ENCODE measurements at places on chromosomes 7 and 10.

DNA sequence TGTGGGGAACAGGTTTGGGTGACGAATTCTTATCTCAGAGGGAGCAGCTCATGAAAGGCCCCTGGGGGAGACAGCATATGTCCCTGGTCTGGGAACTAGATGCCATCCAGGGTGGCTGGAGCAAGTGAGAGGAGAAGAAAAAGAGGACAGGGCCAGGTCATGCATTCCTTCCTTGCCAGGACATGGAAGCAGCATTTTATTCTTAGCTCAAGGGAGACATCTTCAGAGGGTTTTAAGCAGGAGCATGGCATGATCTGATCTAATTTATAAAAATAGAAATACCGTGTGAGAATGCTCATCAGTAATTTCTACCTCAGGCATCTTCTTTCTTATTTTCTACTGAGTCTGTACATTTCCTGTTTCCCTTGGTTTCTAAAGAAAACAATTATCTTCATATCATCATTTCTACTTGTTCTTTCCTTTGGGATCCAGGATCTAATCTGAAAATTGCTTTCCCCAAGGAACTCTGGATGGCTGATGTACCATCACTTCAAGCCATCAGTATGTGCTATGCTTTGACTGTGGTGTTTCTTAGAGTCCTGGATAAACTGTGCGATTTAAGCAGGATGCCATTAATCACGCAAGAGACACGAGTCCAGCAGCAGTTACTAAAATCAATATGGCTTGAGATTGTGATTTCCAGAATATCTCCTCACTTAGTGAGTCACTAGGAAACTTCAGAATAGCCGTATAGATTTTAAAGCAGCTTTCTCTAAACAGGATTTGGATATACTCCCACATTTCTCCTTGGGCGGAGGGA lies 386.2 kb downstream of the GALNT17 start:
- DNase-seq, result no peak

DNA sequence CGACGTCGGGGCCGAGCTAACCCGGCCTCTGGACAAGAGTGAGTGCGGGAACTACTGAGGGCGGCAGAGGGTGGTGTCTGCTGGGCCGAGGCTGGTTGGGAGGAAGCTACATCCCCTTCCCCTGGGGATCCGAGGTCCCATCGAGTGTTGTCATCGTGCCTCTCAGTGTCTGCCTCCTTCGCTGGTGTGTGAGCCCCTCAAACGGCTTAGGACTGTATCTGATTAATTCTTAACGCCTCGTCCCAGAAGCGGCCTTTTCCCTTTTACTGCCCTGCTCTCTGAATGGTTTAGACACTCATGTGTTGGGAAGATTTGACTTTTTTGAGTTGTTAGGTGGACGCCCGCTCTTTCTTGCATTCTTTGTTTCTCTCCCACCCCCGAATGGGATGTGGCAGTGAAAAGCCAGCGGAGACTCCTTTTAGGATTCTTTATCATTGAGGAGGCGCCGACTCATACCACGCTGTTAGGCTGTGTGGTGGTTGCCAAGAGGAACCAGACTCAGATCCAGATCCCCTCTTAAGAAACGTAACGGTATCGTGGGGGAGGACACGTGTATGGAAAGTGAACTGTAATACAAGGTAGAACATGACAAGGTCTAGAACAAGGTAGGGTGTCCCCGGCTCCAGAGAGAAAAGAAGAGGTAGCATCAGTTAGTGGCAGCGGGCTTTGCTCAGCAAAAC lies 631 bp downstream of the SUPV3L1 start:
- DNase-seq, result peak; percentile 19

DNA sequence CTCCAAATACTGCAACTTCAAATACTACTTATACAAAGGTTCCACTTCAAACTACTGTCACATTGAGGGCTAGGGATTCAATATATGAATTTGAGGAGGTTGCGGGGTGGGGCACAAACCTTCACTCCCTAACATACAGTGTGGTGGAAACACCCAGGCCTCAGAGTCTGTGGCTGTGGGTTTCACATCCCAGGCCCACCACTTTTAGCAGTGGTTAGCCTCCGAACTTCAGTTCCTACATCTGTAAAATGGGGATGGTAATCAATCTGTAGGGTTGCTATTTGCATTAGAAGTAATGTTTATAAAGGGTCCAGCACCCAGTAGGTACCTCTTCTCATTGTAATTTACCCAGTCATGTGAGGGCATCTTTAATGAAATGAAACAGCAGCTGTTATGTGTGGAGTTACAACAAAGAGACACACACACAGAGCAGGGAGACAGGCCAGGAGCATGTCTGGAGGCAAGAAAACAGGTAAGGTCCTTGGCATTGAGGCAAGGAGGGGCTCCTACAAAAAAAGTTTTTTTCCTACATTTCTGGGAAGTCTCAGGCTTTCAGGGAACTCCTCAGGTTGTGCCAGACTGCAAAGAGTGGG lies 570.9 kb downstream of the LRMDA start:
- DNase-seq, result no peak

DNA sequence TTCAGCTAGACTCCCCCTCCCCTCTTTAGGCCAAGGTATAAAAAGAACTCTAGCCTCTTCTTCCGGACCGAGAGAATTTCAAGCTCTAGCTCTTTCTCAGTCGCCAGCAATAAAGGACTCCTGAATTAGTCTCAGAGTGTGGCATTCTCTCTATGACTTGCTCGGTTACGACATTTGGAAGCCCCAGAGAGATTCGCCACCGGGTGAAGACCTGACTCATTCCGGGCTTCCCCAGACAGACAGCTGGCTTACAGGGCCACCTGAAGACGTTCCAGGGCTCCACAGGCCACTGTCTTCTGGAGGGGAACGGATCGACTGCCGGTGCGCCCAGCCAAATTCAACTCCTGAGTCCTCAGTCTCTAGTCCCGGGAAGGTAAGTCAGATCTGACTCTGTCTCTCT lies at the start of gene AKR1B15:
Gene AKR1B15 (plus strand): TSS at position 234 of the 400 bp plus-strand sequence. CDS start 15,510 bp downstream, outside the sequence.
- no peak for DNase-seq

GRCh38 chr10:125341611-125342010 lies 181.2 kb upstream of the CTBP2 start:
- DNase-seq, result no peak

- DNase-seq, result peak; percentile 21
These were observed 2.4 kb upstream of the EGR2 start for GRCh38 chr10:62818426-62819011.

GRCh38 chr7:131493081-131493480 lies 63.3 kb downstream of the PODXL start:
- no peak for DNase-seq

- no peak for DNase-seq
These were observed 11.7 kb downstream of the NOBOX start for GRCh38 chr7:144391823-144392255.

GRCh38 chr10:118595064-118595420 lies 406 bp downstream of the PRLHR start:
- DNase-seq, result no peak

- no peak for DNase-seq
These were observed 358.8 kb upstream of the MEOX2 start for GRCh38 chr7:16045296-16045695.

- no peak for DNase-seq
These were observed 61.0 kb downstream of the MPP7 start for GRCh38 chr10:28241741-28242399.

DNA sequence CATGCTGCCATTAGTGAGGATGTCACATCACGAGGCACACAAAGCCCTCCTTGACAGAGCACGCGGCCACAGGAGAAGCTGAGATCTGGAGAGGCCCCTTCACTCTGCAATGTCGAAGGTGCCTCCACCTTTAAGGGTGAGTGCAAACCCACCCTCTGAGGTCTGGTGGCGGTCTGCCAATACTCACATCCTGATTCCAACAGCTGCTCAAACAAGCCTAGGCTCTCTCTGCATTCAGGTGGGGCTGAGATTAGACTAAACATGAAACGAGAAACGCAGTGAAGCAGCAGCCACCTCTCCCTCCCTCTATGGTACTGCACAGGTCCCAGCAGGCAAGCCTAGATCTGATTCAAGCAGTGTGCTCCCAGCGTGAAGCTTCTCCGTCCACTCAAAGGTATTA lies 151.8 kb downstream of the TCERG1L start:
- DNase-seq, result no peak

All from nucleus accumbens (tissue), 56 donors.